Fibroblast of pulmonary artery (primary cell): ENCODE measurements at places on chromosomes 4 and X.

DNA sequence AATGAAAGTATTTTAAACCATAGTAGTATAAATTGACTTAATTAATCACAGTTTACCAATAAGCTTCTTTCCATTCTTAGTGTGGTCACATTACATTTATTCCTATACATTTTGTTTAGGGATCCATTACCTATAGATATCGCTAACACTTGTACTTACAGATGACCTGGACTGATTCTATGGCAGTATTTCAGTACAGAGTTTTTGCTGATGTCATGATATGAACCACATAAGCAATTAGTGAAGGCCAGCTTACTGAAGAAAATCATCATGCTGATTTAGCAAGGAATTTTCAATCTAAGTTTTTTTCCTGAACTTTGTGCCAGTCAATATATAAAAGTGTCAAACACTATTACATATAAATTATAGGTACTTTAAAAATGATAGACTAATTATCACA, 113.4 kb upstream of the HPGD start:
- DNase-seq, result no peak

- no peak for DNase-seq
Measured at GRCh38 chr4:67571975-67572374, 13.4 kb downstream of the STAP1 start.

- DNase-seq, result no peak
Measured at GRCh38 chr4:71446479-71447081, 107.8 kb downstream of the SLC4A4 start.

GRCh38 chr4:78355306-78355705, 196.3 kb upstream of the ANXA3 start:
- no peak for DNase-seq

GRCh38 chr4:76307660-76308014, 1.1 kb downstream of the STBD1 start:
- DNase-seq, result no peak
